ENCODE measurements at places on chromosomes 11 and 22.
A peak's percentile ranks its signal among the peaks of the same experiment; 100 is the strongest.

- DNase-seq, result no peak
Observed at GRCh38 chr11:100942016-100942415, 187.6 kb downstream of the PGR start.

- DNase-seq, result no peak
Observed at GRCh38 chr11:15757048-15757698, 599.2 kb downstream of the SOX6 start.

DNA sequence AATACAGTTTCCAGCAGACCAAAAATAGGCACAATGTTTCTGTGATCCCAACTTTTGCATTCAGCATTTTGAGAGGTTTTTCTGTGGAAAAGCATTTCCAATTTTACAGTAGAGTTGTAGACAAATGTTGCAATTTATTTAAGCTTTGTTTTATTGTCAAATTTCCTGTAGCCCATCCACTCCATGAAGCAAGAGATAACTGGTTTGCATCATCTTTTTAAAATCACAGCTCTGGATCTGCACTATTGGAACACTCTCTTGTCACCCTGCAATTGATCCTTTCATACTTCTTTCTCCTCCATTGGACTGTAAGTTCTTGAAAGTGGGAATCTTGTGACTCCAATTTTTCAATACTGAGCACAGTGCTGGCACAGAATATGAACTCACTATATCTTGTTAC is 86.0 kb downstream of the MAML2 start:
- no peak for DNase-seq

- no peak for DNase-seq
Observed at GRCh38 chr11:122668562-122669090, 13.1 kb downstream of the UBASH3B start.

- peak; percentile 57 for DNase-seq
Observed at GRCh38 chr11:119144825-119145486, 3.9 kb upstream of the ABCG4 start.

GRCh38 chr22:24807284-24807950 is 1.4 kb downstream of the SGSM1 start:
- DNase-seq, result no peak

DNA sequence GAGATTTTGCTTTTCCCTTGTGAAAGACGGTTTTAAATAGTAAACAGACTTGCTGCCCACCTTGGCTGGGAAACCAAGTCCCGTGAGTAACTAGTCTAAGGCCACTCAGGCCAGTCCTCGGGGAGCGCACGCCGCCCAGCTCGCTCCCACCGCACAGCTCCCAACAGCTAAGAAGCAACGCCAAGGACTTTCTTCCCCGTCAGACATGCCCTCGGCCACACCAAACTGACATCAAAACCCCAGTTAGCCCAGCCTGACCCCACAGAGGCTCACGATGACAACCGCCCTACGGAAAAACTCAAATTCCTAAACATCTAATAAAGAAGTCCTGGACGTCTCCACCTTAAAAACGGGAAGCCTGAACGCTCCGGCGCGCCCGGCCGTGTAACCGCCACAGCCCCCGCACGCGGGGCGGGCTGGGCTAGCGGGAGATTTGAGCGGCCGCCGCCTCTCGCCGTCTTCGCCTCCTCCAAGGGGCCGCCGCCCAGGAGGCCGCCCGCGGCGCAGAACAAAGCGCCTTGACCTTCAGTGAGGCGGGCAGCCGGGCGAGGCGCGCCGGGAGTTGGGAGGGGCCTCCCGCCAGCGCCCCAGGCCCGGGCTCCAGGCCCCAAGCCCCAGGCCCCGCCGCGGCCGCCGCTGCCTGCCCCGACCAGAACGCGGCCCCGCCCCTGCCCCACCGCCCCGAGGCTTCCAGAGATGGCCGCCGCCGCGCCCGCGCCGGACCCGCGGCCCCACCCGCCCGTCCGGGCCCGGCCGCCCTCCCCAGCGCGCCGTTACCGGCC is 486 bp downstream of the NAP1L4 start:
- no peak for DNase-seq

DNA sequence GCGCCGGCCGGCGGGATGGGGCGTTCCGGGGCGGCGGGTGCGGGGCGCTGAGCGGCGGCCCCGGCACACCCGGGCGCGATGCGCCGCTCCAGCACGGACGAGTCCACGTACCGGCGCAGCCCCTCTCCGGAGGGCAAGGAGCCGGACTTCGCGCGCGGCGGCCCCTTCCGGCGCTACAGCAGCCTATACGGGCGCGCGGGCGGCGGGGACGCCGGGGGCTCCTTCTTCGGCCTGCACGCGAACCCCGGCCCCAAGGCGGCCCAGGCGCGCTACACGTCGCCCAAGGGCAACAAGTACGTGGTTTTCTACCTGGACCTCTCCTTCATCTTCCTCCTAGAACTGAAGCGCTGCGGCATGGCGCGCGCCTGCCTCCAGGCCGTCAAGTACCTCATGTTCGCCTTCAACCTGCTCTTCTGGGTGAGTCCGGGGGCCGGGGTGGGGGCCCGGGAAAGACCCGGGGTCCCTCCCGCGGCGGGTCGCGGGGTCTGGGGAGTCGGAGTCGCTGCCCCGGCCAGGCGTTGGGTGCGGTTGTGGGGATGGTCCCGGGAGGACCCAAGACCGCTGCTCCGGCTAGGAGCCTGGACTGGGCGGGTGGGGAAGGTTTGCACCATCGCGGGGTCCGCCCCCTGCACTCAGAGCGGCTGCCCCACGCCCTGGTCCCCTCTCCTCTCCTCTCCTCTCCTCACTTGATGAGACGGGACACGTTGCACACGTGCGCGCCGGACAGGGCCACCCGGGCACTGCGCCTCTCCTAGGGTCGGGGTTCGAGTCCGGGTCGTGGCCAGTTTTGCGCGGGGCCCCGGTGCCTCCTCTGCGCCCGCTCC is 7.5 kb downstream of the TSPAN4 start:
- no peak for DNase-seq

- DNase-seq, result no peak
Observed at GRCh38 chr22:41308054-41308453, 6.7 kb downstream of the ZC3H7B start.

- no peak for DNase-seq
Observed at GRCh38 chr11:125176866-125177265, 12.3 kb downstream of the PKNOX2 start.

DNA sequence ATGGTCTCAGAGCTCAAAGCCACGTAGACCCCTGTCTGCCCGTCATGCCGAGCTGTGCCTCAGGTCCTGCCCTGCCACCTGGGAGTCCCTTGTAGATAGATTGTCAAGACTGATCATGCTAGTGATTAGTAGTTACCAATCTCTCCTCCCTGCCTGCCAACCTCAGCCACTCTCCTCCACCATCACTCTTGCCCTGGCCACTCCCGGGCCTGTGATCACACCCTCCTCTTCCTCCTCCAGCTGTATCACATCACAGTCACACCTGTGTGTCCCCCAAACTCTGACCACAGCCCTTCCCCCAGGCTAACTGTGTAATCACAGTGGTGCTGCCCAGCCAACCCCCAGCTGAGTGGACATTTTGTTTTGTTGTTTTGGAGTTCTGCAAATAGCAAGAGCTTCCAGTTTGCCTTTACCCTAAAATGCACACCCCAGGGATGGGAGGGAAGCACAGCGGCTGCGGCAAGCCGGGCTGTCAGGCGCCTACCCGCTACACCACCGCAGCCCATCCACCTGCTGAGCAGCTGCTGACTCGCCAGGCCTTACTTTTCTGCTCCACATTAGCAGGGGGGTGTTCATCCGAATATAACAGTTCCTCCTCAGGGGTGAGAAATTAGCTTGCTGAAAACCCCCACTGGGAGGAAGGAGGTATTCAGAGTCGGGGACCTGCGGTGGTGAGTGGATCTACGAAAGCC is 45.8 kb downstream of the LRFN4 start:
- DNase-seq, result no peak

DNA sequence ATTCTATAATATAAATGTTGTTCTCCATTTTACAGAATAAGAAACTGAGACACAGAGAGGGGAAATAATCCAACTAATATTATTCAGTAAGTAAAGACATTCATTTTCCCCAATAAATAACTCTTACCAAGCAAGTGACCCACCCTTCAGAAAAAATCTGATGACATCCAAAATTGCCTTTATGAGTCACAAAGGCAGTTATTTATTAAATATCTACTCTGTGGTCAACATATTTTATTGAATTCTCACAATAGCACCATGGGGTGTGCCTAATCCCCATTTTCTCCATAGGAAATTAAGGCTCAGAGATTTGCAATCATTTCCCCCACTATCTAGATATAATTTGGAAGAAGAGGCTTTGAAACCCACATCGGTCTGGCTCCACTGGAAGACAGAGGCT is 161.5 kb upstream of the ISX start:
- no peak for DNase-seq

DNA sequence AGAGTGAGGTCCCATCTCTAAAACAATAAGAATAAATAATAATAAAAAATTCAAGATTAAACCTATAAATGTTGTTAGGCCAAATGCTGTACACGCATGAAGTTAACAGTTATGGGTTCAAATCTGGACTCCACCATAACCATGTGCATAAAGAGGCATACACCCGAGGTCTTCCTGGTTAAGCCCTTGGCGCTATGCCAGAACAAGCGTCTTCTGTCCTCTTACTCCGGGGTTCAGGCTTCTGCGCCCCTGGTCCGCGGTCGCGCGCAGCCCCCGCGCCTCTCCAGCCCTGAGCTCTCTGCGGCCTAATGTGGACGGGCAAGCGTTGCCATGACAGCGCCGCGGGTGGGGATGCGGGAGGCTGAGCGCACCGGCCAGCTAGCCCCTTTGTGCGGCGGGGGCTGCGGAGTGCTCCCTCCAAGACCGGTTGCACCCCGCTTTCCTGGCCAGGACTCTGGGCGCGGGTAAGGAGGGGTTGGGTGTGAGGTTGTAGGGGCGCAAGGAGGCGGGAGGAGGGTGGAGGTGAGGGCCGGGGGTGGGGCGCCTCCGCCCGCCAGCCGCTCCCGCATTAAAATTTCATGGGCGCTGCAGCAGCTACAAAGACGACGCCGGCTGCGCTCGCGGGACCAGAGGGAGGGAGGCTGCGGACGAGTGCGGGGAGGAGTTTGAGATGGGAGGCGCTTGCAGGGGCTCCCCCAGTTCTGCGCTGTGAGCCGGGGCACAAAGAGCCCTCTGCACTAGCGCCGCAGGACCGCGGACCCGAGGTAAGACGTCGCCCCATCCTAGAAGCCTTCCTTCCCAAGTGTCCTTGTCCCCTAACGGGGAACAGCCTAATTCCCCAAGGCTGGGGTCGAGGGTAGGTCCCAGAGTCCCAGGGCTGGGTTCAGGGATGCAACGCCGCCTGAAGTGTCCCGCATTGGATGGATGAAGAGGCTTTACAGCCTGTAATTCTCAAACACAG is at the start of gene MIAT:
MIAT (plus strand) TSS at position 698 of the 961 bp plus-strand sequence.
- DNase-seq, result peak; percentile 31

DNA sequence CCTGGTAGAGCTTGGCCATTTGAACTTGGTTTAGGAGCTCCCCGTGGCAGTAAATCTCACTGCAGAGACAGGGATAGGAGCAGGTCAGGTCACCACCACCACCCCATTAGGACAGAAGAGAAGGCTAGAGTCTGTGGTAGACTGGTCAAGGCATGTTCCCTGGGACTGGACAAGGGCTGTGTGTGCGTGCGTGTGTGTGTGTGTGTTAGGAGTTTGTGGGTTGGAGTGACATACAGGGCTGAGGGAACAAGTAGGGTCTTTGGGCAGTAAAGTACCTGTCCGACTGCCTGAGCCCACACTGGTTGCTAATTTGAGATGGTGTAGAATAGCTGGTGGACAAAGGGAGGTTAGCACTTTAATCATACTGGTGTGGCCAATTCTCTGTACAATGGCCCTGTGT is 16.1 kb downstream of the TREH start:
- no peak for DNase-seq

DNA sequence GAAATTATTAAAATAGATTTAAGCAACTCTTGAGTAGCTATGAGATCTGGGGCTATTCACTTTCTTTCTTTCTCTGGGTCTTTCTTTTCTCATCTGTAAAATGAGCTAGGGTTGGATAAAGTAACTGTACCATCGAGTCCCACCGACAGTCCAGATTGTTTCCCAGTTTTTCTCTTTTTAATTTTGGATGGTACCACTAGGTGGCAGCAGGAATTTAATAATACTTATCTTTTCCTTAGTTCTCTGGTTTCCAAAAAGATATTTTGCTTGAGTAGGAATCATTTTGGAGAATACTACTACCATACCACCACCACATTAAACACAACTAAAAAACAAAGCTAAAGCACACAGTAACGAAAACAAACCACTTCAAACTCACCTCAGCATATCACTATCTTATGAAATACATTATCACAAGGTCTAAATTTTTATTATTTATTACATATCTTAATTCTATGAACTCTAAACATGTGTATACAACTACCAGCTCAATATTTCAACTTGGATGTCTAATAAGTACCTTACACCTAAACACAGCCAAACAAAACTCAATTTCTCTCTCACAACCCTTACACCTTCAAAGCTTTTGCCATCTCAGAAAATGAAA is 584.0 kb downstream of the KCNA4 start:
- no peak for DNase-seq

GRCh38 chr11:119320776-119321524 is 4.0 kb upstream of the MCAM start:
- DNase-seq, result no peak

GRCh38 chr11:4194889-4195288 is 100.3 kb downstream of the RRM1 start:
- DNase-seq, result no peak

GRCh38 chr11:3080104-3080503 is 22.9 kb upstream of the CARS1 start:
- no peak for DNase-seq

- no peak for DNase-seq
Observed at GRCh38 chr11:22780952-22781593, 48.5 kb downstream of the SVIP start.

DNA sequence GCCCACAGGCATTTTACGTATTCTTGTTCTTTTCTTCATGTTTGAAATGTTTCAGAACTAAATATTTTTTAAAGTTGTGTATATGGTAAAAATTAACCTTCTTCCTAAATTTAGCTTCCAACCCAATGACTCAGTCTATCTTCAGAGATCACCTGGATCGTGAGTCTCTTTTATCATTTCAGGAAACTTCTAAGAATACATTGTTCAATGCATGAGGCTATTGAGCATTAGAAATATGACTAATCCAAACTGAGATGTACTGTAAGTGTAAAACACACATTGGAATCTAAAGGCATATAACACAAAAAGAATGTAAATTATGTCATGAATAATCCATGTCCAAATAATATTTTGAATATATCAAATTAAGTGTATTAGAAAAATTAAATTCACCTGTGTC is 265.2 kb downstream of the LUZP2 start:
- no peak for DNase-seq

DNA sequence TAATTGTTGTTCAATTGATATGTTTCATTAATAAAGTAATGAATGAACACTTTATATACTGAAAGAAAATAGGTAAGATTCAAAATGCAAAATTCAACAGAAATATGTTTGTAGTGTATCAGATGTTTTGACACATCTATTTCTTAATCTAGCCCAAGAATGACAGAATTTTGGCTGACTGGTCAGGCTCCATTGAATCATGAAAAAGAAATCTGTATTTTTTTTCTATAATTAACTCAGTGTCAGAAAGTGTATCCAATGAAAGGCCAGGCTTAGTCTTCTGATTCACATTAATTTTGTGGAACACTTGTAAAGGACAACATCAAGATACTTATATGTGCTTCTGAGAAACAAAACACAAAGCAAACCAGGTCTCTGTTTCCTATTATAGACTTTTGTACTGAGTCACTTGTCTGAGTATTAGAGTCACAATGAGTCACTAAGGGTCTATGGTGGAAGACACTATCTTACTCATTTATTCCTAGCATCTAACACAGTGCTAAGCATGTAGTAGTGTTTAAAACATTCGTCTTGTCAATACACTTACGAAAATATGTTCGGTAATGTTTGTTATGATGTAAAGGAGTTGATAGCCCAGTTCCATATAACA is 297.7 kb upstream of the CCDC90B start:
- no peak for DNase-seq
